ENCODE measurements at places on chromosomes 5 and 9. TPM values are rescaled to one million over a fixed set of nuclear protein-coding genes. Genes with fewer than 3 reads are reported as not detected.

Gene SCGB3A2
- not detected for total RNA-seq

Gene PFN3
- total RNA-seq, result not detected

Gene OLFM1
- total RNA-seq, result not detected

Gene APBB3
- 22.8 TPM for total RNA-seq

Gene DPM2
- total RNA-seq, result 39.1 TPM

Gene MCC
- 13.9 TPM for total RNA-seq

Gene LURAP1L
- 3.9 TPM for total RNA-seq

Gene TMEM215
- not detected for total RNA-seq

Gene PPIC
- total RNA-seq, result 30.3 TPM

Gene MYMK
- total RNA-seq, result not detected

Gene NR2F1-AS1
- 6.5 TPM for total RNA-seq

Gene PCA3
- not detected for total RNA-seq

Gene CARD6
- total RNA-seq, result 0.38 TPM

Gene PIP5K1B
- total RNA-seq, result 0.13 TPM

Gene RALGDS
- total RNA-seq, result 21.0 TPM

Gene OR1J2
- not detected for total RNA-seq

Gene PCDHB15
- total RNA-seq, result 1.0 TPM

Gene KIF27
- total RNA-seq, result 1.1 TPM

Gene NTNG2
- total RNA-seq, result 1.1 TPM

Gene BSPRY
- total RNA-seq, result 0.13 TPM

Gene GGTA1
- total RNA-seq, result not detected

Gene PCDHGA11
- total RNA-seq, result 10.4 TPM

Gene NSA2
- total RNA-seq, result 14.5 TPM

Gene BARHL1
- not detected for total RNA-seq

Gene SLC25A2
- not detected for total RNA-seq

Gene TSLP
- total RNA-seq, result 0.13 TPM

Gene ISCA1
- total RNA-seq, result 20.3 TPM

Gene NUTM2G
- total RNA-seq, result not detected

Gene GZMA
- total RNA-seq, result not detected

Gene FAM81B
- total RNA-seq, result not detected

Gene PCSK1
- total RNA-seq, result not detected

Gene OMD
- not detected for total RNA-seq

Gene NIM1K
- total RNA-seq, result 0.13 TPM

Gene MARCHF3
- 1.5 TPM for total RNA-seq

Gene IFNB1
- total RNA-seq, result not detected

Gene DDX4
- total RNA-seq, result not detected

Gene SARDH
- 0.49 TPM for total RNA-seq

Gene HRH2
- not detected for total RNA-seq

Gene LRRTM2
- 0.33 TPM for total RNA-seq

Gene CACNA1B
- 0.16 TPM for total RNA-seq

Gene NR5A1
- not detected for total RNA-seq

Gene PTPN3
- total RNA-seq, result 19.0 TPM

Gene COL27A1
- total RNA-seq, result 6.8 TPM

Gene RIC1
- total RNA-seq, result 27.8 TPM

Gene FRRS1L
- total RNA-seq, result 0.33 TPM

Gene ACTBL2
- total RNA-seq, result 16.5 TPM

Data from mesangial cell (primary cell).